ENCODE measurements at places on chromosomes 1 and 21.

- DNase-seq: peak; percentile 34
Observed at GRCh38 chr21:33070998-33071769, 1.2 kb downstream of the OLIG1 start.

DNA sequence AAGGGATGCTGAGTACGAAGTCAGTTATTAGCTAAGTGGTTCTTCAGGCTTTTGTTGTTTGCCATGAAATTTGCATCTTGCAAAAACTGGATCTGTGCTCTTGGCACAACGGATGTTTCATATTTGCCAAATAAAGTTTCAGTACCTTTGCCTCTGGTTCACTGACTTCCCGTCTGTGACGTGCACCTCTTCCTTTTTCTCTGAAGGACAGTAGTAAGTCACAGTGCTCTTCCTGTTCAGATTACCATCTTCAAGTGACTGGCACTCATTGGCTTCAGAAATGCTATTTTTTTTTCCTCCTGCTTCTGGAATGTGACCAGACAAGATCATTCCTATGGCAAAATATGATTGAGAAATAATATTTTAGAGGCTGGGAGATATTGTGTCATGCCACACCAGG, 75.9 kb upstream of the GREM2 start:
- no peak for DNase-seq

GRCh38 chr1:235933017-235933765, 66.5 kb upstream of the LYST start:
- DNase-seq: no peak

DNA sequence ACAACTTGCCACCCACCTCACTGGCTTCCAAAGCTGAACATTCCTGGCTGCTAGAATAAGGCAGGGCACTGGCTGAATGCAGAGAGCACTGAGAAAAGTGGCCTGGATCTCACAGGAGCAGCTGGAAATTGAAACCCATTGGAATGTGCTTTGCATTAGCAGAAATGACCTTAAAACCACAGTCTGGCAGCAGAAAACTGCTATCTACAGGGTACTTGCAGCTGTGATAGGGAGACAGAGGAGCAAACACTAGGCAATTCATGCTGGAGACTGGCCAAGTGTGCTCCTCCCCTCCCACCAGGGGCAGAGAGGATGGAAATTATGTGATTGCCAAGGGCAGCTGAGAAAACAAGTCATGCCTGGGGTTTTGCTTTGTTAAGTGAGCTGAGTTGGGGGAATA, 47.2 kb downstream of the HSD3B1 start:
- no peak for DNase-seq

DNA sequence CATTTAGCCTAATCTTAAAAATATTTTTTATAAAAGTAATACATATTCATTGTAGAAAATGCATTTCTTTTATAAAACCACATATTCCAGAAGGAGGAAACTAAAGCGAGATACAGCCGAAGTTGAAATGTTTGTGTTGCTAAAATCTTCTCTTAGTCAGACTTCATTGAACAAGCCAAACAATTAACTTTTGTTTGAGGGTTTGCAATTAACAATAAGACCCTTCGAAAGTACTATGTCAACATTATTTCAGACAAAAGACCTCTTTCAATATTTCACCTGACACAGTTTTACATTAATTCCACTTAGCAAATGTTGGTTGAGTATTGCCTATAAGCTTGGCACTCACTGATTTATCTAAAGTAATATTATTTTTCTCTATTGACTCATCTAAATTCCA, 354.0 kb upstream of the ADAMTS5 start:
- DNase-seq: no peak

DNA sequence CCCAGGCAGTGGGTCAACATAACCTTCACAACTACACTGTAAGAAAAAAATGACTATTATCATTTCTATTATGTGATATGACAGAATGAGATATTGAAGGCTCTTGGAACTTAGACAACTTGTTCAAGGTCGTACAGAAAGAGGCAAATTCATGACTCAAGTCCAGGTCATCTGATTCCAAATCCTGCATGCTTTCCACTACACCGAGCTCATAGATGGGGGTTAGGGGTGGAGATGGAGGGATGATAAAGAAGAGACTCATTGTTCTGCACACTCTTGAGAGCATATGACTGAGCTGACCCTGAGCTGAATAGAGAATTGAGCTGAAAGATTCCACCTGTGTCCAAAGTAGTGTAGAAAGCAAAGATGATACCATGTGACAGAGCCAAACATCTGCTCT, 2.8 kb downstream of the FCRL6 start:
- no peak for DNase-seq

GRCh38 chr1:59568158-59568935, 246.4 kb upstream of the HOOK1 start:
- DNase-seq: no peak

GRCh38 chr1:239717097-239717917, 330.9 kb downstream of the CHRM3 start:
- DNase-seq: no peak

- DNase-seq: no peak
Observed at GRCh38 chr1:202616355-202616915, 93.8 kb downstream of the SYT2 start.

GRCh38 chr1:11187000-11187399, 2.2 kb upstream of the ANGPTL7 start:
- no peak for DNase-seq

GRCh38 chr1:234529950-234530237, 50.9 kb upstream of the TARBP1 start:
- DNase-seq: no peak

DNA sequence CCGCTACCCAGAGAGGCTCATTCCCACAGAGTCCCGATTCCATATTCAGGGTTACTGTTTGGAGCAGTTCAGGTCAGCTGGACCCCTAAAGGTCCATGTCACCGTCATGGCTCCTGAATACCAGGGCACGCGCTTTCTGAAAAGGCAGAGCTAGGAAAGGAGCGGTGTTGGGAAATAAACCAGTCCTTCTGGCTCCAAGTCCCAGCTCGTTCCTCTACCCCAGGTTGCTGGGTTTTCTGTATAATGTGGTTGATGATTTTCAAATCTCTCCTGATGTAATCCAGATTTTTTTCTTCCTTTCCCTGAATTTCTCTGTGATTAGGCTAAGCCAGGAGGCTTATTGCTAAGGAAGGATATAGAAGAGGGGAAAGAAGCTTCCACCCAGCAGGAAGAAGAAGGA, 14.0 kb upstream of the PKP1 start:
- DNase-seq: no peak

GRCh38 chr1:111127923-111128643, 11.8 kb downstream of the DRAM2 start:
- DNase-seq: no peak

DNA sequence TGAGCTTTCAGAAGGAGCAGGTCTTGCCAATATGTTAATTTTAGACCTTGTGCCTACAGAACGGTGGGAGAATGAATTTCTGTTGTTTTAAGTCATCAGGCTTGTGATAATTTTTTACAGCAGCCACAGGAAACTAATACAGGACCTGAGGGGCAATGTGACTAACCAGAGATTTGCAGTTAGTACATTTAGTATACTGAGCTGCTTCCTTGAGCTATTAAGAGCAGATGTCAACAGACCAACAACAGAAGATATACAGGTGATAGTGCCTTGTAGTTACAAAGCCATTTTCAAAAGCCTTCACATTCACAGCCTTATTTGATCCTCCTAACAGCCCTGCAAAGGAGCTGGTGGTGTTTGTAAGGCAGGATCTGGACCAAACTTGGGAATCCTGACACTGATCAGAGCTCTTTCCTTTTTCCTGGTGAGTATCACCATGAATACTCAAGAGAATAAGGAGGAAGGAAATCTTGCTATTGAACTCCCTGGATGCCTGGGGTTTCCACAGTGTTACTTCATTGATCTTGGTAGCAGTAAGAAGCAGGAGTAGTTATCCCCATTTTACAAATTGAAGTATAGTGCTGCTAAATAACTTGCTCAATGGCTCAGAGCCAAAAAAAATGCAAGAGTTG, 4.7 kb upstream of the SLAMF1 start:
- DNase-seq: no peak

DNA sequence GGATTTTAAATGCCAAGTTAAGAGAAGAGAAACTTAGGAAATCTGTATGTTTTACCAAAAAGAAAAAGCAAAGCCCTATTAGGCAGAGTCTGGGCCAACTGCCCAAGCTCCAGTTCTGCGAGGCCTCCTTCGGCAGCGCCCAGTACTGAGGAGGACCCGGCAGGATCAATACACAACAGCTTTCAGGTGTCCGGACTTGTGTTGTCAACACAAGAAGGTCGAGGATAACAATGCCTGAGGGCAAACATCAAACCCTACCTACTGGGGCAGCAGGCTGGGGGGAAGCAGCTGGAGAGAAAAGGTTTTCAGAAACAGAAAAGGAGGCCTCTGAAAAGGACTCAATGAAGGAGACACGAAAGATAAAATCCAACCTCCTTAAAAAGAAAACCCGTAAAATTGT, 98.1 kb upstream of the GJB5 start:
- DNase-seq: no peak

- DNase-seq: peak; percentile 61
Observed at GRCh38 chr1:226912587-226913176, 27.4 kb upstream of the COQ8A start.

DNA sequence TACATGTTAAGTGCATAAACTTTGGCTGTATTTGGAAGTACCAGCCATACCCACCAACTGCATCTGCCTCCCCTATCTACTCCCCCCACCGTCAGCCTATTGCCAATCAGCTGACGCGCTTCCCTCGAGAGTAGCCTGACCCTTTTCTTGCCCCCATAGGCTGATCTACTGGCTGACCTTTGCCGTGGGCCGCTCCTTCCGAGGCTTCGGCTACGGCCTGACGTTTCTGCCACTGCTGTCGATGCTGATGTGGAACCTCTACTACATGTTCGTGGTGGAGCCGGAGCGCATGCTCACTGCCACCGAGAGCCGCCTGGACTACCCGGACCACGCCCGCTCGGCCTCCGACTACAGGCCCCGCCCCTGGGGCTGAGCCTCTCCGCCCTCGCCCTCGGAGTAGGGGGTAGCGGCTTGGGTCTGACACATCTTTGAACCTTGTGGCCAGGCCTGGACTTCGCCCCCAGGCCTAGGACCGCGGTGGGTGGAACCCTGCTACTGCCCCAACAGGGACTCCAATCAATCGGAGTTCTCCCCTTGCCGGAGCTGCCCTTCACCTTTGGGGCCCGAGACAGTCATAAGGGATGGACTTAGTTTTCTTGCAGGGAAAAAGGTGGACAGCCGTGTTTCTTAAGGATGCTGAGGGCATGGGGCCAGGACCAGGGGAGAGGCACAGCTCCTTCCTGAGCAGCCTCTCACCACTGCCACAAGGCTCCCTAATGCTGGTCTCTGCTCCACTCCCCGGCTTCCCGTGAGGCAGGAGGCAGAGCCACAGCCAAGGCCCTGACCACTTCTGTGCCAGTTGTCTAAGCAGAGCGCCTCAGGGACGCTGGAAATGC, 4.0 kb downstream of the GLMP start:
- peak; percentile 44 for DNase-seq

DNA sequence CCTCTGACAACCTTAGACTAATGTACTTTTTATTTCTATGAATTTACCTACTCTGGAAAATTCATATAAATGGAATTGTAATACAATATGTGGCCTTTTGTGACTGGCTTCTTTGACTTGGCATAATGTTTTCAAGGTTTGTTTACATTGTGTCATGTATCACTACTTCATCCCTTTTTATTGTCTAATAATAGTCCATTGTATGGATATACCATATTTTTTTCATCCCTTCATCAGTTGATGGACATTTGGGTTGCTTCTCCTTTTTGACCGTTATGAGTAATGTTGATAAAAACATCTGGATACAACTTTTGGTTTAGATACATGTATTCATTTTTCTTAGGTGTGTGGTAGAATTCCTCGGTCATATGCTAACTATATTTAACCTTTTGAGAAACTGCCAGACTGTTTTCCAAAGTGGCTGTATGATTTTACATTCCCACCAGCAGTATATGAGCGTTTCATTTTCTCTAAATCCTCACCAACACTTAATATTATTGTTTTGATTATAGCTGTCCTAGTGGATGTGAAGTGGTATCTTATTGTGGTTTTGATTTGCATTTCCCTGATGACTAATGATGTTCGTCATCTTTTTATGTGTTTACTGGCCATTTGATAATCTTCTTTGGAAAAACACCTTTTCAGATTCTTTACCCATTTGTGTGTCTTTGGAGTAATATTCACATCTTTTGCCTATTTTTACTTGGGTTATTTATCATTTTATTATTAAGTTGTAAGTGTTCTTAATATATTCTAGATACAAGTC, 3.5 kb downstream of the RO60 start:
- DNase-seq: no peak

DNA sequence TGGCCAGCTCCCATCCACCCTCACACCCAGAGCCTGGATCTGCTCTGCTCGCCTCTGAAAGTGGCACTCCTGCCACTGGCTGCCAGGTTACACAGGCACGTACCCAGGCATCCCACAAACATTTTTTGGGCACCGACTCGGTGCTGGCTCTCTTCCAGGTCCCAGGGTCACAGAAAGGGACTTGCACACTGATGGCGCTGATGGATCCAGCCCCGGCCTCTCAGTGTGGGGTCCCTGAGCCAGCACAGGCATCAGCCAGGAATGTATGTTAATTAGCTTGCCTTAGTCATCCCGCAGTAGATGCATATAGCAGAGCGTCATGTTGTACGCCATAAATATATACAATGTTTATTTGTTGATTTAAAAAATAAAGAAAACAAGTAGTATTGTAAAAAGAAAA, 537.2 kb downstream of the NPHP4 start:
- no peak for DNase-seq

DNA sequence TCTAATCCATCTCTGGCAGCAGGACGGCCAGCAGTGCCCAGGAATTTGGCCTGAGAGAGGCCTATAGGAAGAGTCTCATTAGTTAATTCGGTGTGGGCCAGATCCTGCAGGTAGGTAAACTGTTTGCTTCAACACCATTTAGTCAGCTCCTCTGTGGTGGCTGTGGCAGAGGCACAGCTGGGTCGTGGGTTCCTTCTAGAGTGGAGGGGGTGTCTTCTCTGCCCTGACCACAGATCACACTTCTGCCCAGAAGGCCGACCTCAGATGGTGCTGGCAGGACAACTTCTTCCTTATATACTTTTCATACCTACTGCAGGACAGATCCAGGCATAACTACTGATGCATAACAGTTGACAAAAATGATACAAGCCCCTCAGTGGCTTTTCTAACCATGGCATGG, 281.4 kb downstream of the RPS6KC1 start:
- DNase-seq: no peak

DNA sequence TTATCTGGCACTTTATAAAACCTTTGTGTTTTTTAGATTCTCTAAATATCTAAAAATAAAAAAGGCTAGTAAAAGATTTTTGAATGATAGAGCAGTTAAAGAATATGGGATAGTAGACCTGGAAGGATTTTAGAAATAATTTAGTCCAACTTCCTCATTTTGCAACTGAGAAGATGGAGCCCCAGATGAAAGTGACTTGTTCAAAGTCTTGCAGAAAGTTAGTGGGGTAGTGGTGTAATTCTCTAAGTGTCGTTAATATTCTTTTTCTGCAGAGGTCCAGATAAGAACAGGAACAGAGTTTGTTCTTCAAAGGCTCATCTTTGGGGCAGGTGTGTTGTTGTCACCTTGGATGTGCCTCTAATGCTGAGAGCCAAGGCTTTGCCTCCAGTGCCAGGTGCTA, 159.5 kb downstream of the DISC1 start:
- no peak for DNase-seq

GRCh38 chr1:100335436-100335835, 16.9 kb upstream of the CDC14A start:
- no peak for DNase-seq

- peak; percentile 59 for DNase-seq
Observed at GRCh38 chr1:211327346-211327921, 801 bp downstream of the TRAF5 start.
